Bone marrow (tissue), 2 donors: ENCODE measurements at places on chromosomes 11 and 22.

DNA sequence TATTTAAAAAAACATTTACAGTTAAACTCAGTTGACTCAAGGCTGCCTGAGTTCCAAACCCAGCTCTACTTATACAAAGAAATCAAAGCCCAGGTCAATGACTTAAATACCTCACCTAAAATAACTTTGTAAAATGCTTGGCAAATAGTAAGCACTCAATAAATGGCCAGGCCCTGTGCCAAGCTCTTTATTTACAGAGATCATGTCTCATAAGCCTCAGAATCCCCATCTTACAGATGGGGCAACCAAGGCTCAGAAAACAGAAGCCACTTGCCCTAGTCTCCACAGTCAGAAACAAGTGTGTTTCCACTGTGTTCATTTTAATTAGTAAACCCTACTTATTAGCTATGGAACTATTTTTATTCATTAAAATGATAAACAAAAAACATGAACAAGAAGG lies 30.5 kb upstream of the TTC28 start:
- DNase-seq, result no peak

DNA sequence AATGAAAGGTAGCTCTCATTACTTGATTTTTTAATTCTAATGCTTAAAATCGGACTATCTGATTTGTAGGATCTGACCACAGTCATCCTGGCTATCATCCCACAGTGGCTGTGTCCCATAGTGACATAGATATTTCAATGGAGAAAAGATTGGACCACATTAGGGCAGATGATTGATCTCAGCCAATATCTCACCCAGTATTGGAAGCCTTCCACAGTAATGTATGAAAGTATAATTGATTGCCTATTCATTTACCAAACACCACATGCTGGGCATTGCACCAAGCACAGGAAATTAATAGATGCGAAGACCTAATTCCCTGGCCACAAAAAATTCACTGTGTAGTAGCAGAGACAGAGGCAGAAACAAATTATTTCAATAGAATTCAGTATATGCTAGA lies 37.6 kb downstream of the FZD4 start:
- DNase-seq, result no peak

DNA sequence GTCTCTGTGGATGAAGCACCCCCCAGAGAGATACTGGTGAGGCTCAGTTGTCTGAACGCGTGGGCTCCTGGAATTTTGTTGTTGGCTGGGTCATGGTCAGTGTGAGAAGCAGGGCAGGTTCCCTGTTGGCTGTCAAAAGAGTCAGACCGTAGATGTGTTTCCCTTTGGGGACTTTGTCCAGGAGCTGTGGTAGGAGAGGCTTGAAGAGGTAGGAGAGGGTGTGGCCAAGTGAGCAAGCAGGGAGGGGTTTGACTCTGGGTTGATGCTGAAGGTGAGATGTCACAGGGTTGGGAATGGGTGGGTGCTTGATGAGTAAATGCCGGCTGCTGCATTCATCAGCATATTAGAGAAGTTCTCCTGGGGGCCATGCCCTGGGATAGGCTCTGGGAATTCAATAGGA lies 803.2 kb downstream of the TBC1D22A start:
- DNase-seq, result no peak

- no peak for DNase-seq
Measured at GRCh38 chr11:79155237-79155636, 285.6 kb downstream of the TENM4 start.

DNA sequence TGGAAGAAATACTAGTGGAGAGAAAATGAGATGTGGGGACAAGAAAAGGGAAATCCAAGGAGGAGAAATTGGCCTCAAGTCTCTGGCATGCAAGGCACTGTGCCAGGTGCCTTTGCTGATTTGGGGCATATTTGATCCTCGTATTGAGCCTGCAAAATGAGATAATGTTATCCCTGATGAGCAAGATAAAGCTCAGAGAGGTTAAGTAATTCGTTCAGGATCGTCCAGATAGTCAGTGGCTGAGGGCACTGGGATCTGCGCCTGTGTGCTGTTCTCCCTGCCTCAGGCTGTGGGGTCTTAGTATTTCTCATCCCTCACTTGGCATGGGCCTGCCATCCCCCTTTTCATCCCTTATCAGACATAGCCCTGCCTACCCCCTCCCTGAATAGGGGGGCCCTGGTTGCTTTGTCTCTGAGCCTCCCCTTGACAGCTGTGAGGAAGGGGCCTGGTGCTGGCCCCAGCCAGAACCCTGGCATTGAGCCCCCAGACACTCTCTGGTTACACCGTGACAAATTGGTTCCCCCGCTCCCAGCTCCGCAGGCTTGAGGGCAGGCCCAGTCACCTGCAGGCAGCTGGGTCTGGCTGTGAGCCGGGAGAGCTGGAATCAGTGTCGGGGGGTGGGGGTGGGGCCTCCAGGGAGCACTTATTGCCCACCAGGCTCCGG lies 85.7 kb downstream of the NECTIN1 start:
- no peak for DNase-seq

DNA sequence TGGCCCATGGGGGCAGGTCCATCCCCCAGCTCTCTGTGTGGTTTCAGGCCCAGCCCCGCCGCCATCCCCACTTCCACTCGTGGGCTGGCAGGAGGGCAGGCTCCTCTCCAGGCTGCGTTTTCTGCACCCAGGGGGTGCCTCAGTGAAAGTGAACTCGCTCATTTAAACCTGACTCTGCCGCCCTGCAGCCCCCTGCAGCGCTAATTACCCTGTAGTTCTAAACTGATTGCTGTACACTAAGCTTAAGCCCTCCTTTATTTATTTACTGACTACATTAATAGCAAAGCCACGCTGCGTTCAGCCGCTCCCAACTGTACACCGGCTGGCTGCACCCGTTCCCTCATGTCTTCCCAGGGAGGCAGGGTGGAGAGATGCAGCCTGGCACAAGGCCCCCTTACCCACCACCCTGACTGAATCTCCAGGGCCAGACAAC lies 36.6 kb upstream of the NNMT start:
- no peak for DNase-seq

DNA sequence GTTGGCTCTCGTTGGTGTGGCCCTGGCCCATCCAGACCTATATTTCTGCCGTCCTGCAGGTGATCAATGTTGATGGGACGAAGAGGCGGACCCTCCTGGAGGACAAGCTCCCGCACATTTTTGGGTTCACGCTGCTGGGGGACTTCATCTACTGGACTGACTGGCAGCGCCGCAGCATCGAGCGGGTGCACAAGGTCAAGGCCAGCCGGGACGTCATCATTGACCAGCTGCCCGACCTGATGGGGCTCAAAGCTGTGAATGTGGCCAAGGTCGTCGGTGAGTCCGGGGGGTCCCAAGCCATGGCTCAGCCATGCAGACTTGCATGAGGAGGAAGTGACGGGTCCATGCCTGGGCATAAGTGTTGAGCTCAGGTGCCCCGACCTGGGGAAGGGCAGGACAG lies 57.1 kb upstream of the PPP6R3 start:
- DNase-seq, result no peak

DNA sequence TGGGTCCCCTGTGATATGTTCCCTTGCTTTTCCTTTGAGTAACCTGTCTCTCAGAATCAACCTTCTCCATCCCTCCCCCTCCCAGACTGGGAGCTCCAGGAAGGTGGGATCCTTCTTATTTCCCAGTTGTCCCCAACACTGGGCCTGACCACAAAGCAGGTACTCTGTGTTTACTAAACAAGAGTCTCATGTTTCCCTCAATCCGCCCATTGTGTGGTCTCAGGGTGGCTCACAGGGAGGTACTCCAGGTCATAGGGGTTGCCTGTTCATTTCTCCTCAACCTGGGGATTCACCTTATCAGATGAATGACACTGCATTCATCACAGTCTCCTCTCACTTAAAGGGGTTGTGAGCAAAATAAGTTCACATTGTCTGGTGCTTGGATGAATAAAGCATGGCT lies 26.4 kb upstream of the NAV2 start:
- DNase-seq, result no peak

DNA sequence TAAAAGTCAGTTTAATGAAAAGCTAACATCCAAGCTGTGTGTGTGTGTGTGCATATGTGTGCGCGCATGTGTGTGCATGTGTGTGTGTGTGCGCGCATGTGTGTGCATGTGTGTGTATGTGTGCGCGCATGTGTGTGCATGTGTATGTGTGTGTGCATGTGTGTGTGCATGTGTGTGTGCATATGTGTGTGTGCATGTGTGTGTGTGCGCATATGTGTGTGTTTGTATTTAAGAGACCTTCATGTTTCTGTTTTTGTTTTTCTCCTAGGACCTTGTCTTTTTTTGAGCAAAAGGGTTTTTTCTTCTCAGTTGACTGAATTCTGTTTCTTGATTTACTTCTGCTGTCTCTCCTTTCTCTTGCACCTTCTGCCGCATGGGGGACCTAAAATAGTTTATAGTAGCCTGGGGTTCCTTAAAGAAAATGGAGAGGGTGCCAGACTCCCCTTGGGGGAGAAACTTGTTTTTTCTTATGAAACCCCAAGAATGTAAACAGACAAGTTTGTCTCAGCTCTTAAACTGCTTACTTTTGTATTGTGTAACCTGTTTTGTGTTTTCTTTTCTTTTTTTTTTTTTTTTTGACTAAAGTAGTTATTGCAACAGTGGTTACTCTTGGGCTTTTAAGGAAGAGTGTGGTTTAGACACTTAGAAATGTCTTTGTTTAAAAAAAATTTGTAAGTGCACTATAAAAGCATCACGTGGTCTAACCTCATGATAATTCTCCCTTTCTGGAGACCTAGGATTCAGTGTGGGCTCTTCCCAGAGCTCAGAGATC lies 53.0 kb downstream of the OSBPL5 start:
- no peak for DNase-seq

- no peak for DNase-seq
Measured at GRCh38 chr22:46967445-46968358, 205.3 kb downstream of the TBC1D22A start.

- DNase-seq, result peak; percentile 30
Measured at GRCh38 chr22:22687638-22688500, 43.5 kb downstream of the GGTLC2 start.

- no peak for DNase-seq
Measured at GRCh38 chr11:130629039-130629438, 180.6 kb downstream of the ADAMTS15 start.

- DNase-seq, result no peak
Measured at GRCh38 chr11:12770966-12771597, 96.9 kb downstream of the TEAD1 start.

DNA sequence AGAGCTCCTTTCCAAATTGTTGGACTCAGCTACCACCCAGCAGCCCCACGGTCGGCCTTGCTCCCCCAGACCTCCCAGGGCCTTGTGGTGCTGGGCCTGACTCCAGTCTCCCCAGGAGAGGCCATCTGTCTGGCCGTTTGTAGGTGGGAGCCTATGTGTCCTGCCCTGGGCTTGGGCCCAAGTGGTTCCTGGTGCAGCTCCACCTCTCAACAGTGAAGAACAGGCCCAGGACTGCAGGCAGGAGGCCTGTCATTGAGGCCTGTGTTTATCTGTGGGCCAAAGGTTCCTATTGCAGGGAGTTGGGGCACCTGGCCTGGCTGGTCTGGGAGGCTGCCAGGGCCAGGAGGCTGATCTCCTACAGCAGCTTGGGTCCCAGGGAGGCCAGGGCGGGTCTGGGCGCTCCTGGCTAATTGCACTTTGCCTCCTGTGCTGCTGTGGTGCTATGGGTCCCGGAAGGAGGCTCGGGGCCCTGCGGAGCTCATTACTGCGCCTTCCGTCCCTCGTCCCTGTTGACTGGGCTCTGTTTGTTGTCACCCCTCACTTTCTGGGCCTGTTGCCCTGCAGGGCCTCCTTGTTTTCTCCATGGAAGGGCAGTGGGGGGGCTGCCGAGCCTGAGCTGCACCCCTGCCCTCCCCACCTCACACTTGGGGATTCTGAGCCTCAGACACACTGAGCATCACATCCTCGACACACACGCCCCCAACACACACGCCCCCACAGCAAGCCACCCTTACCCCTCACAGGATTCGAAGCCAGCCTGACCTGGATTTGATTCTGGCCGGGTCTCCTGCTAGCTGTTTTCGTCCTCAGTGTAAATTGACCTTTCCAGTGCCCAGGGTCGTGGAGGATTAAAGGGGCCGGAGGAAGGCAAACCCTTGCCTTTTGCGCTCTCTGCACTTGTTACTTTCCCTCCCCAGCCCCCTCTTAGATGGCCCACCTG lies 6.8 kb upstream of the OMP start:
- DNase-seq, result no peak

GRCh38 chr11:85590848-85591483 lies 36.2 kb downstream of the DLG2 start:
- DNase-seq, result no peak

GRCh38 chr11:103656382-103656781 lies 380.1 kb upstream of the DDI1 start:
- DNase-seq, result no peak

GRCh38 chr11:40732132-40732531 lies 727.3 kb downstream of the LRRC4C start:
- no peak for DNase-seq

- DNase-seq, result no peak
Measured at GRCh38 chr11:20056950-20057943, 103.0 kb downstream of the DBX1 start.

GRCh38 chr11:96122601-96123074 lies 198.7 kb upstream of the MTMR2 start:
- no peak for DNase-seq

DNA sequence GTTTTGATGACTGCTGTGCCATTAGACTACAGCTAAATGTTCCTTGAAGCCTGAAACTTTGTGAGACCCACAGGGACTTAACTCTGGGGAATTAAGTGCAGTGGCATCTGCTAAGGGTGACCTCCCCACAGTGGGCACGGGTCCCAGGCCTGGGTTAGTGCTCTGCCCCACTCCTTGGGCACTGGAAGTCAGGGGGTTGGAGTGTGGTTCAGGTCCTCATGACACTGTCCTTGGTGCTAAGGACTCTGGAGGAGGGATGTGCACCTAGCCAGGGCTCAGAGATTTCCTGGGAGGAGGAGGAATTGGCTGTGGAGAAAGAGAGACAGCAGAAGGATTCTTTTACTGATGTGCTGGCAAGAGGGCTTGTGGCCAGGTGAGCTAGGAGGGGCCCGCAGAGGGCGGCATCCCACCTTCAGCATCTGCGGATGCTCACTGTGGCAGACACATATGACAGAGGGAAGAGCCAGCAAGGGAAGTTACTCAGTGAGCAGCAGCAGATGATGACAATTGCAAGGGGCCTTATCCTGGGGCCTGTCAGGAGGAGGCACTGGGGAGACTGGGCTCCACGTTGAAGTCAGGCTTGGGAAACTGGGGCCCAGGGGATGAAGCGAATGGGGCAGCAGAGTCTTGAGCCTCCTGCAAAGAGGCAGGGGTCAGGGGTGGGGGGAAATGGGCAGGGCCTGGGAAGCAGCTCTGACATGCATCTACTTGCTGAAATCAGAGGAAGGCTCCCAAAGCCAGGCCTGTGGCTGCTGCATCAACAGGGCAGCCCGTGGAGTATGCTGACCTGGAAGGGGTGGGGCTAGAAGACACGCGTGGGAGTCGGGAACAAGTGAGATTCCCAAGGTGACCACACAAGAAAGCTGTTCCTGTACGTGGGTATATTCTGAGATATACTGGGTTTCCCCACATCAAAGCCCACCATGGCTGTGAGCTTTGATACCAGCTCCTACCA lies 144.0 kb downstream of the MPPED1 start:
- no peak for DNase-seq

DNA sequence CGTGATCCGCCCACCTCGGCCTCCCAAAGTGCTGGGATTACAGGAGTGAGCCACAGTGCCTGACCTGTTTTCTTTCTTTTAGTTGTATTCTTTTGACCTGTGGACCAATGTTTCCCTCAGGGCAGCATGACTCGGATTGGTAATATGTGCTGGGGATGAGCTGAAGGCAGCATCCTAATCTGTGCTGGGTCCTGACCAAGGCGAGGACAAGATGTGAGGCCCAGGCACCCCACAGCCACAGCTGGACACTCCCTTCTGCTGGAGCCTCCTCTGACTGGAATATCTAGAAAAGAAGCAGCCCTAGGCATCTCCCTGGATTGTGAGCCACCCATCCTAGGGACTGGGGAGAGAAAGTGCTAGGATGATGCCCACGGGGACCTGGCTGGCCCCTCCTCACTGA lies 105.4 kb downstream of the PDE2A start:
- no peak for DNase-seq

GRCh38 chr11:44165432-44165831 lies 70.0 kb downstream of the EXT2 start:
- DNase-seq, result no peak
